Activated T-helper 2 cell treated with anti-CD3 and anti-CD28 coated beads, Interferon-gamma antibody, Interleukin-2, Interleukin-4, amounts not matched to agents 10 μg/mL and 5 μg/mL and 100 μg/mL, durations not matched to agents 14 hours and 24 hours and 36 hours (primary cell): ENCODE measurements at places on chromosomes 1 and 21. TPM values are rescaled to one million over a fixed set of nuclear protein-coding genes. Genes with fewer than 3 reads are reported as not detected.

DNA sequence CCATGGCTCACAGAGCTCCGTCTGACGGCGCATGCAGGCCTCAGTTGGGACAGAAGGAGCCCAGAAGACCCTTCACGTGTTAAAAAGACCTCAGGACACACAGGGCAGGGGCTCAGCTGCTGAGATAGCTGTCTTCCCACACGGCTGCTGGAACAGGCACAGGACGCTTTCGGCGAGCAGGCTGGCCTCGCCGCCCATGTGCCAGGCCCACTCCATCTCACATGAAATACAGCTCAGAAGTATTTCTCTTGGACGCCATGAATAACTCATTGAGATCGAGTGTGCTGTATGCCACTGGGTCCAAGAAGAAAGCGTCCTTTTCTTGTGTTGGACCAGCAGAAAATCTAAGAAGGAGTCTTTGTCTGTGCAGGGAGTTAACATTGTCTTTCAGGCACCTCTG, 69.6 kb downstream of the SIM2 start:
- H3K27me3 ChIP-seq = no peaks in the 10 kb centered on the region
- H3K4me1 ChIP-seq = no peaks in the 10 kb centered on the region
- DNase-seq = no peak
- no peaks in the 10 kb centered on the region for H3K36me3 ChIP-seq
- no peak overlapping the region for H3K4me3 ChIP-seq
- no peak overlapping the region for H3K27ac ChIP-seq

DNA sequence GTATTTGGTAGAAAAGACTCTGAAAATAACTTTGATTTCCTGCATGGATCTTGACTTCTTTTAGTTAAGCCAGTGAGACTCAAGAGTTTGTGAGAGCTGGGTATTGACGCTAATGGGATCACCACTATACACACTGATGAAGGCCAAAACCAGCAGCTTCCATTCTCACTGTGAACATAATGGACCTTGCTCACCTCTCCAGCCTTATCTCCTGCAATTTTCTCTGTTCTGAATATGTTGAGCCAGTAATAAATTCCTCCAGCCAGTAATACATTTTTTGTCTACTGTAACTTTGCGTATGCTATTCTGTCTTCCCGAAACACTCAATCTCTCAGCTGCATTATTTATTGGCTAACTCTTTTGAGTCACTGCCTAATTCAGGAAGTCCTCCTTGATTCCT, 111.6 kb upstream of the PPP2R5A start:
- no peak for DNase-seq
- H3K27me3 ChIP-seq = no peaks in the 10 kb centered on the region
- H3K36me3 ChIP-seq = peaks cover 3% of the 10 kb centered on the region

GRCh38 chr1:91778964-91779363, 107.0 kb downstream of the TGFBR3 start:
- no peaks in the 10 kb centered on the region for H3K27me3 ChIP-seq
- DNase-seq = no peak
- peaks cover 10% of the 10 kb centered on the region for H3K4me1 ChIP-seq
- H3K4me3 ChIP-seq = no peak overlapping the region

- no peak overlapping the region for H3K27ac ChIP-seq
- DNase-seq = no peak
- H3K4me1 ChIP-seq = no peaks in the 10 kb centered on the region
- H3K36me3 ChIP-seq = no peaks in the 10 kb centered on the region
Measured at GRCh38 chr1:230463326-230463725, 37.2 kb upstream of the PGBD5 start.

PLPPR5 gene
- total RNA-seq = not detected in 2 replicates

RAB3B gene
- total RNA-seq = 0.07 and 0.09 TPM in 2 replicates

FCRL5 gene
- not detected in 2 replicates for total RNA-seq

- H3K4me3 ChIP-seq = no peak overlapping the region
- no peak for DNase-seq
- no peaks in the 10 kb centered on the region for H3K27me3 ChIP-seq
- peaks cover 10% of the 10 kb centered on the region for H3K4me1 ChIP-seq
- H3K27ac ChIP-seq = no peak overlapping the region
Measured at GRCh38 chr1:173424782-173425407, 52.2 kb upstream of the PRDX6 start.

DNA sequence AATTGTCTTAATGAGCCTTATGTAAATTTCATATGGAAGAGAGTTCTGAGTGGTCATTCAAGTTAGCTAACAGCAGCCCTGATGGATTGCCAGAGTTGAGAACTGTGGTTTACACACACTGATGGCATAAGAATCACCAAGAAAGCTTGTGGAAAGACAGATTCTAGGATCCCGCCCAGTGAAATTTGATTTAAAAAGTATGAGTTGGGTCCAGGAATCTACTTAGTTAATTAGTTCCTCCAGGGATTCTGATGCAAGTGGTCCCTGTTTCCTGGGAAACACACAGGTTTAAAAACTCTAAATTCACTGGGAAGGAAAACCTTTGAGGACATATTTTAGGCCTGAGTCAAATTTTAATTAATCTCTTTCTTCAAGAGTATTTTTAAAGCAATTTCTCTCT, 144.3 kb downstream of the NTPCR start:
- H3K27ac ChIP-seq = no peak overlapping the region
- no peak for DNase-seq
- no peaks in the 10 kb centered on the region for H3K27me3 ChIP-seq
- H3K36me3 ChIP-seq = peaks cover 11% of the 10 kb centered on the region
- H3K4me3 ChIP-seq = no peak overlapping the region

GRCh38 chr1:61370177-61370912, 288.0 kb downstream of the NFIA start:
- no peak overlapping the region for H3K4me3 ChIP-seq
- no peak for DNase-seq
- no peak overlapping the region for H3K27ac ChIP-seq
- peaks cover 9% of the 10 kb centered on the region for H3K27me3 ChIP-seq
- no peaks in the 10 kb centered on the region for H3K36me3 ChIP-seq

DNA sequence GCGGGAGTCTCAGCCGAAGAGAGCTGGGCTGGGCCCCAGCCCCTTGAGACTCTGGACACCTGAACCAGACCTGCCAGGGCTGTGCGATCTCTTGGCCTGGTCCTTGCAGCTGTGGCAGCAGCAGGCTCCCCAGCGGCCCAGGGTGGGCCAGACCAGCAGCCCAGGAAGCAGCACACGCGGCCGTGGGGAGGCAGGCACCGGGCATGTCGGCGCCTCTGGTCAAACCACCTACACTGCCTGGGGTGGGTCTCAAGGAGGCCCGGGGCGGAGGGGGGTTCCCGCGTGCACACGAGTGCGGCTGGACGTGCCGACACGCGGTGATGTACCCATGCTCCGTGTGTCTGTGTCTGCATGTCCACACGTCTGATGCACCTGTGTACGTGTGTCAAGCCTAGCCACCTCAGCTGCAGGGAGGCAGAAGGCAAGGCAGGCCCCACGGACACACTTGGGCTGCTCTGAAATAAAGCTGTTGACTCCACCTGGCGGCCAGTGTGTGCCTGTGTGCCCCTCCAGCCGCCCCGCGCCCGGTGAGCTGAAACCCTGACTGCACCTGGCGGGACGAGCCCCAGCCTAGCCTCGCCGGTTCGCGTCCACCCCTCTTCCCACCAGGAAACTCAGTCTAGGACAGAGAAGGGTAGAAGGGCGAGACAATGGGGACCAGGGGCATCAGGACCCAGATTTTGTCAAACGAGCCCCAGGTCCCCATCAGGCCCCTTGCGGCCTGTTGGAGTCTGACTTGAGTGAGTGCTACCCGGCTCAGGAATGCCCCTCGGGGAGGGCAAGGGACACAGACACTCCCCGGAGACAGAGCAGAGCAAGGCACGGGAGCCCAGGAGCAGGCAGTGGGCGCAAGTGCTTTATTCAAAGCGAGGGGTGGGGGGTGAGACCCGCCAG, 11.6 kb downstream of the SCNN1D start:
- no peaks in the 10 kb centered on the region for H3K36me3 ChIP-seq
- no peak overlapping the region for H3K27ac ChIP-seq
- H3K4me3 ChIP-seq = no peak overlapping the region
- no peaks in the 10 kb centered on the region for H3K27me3 ChIP-seq
- peak; percentile 51 for DNase-seq

GRCh38 chr1:208551633-208552320, 307.6 kb upstream of the PLXNA2 start:
- peaks cover 2% of the 10 kb centered on the region for H3K27me3 ChIP-seq
- no peaks in the 10 kb centered on the region for H3K36me3 ChIP-seq
- H3K4me3 ChIP-seq = no peak overlapping the region
- no peaks in the 10 kb centered on the region for H3K4me1 ChIP-seq
- no peak overlapping the region for H3K27ac ChIP-seq

LIN28A gene
- total RNA-seq = not detected in 2 replicates

DNA sequence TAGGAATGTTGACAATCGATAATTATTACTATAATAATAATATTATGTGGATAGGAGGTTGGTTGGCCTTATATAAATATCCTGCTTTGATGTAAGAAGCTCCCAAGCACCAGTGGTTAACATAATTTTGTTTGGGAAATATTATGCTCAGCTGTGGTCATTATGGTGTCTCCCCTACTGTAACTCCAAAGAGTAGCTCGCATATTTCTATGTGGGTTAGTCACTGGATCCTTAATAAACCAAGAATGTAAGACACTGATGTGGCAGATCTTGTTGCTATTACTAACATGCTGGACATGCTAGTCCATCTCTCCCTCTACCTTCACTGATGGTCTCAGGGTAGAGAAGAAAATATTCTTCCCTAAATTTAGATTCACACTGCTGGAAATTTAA, 79.2 kb upstream of the RALGPS2 start:
- H3K4me3 ChIP-seq = no peak overlapping the region
- DNase-seq = no peak
- peaks cover 2% of the 10 kb centered on the region for H3K27me3 ChIP-seq

GNG12 gene
- total RNA-seq = 0.16 and 0.25 TPM in 2 replicates

AK5 gene
- not detected in 2 replicates for total RNA-seq

DNA sequence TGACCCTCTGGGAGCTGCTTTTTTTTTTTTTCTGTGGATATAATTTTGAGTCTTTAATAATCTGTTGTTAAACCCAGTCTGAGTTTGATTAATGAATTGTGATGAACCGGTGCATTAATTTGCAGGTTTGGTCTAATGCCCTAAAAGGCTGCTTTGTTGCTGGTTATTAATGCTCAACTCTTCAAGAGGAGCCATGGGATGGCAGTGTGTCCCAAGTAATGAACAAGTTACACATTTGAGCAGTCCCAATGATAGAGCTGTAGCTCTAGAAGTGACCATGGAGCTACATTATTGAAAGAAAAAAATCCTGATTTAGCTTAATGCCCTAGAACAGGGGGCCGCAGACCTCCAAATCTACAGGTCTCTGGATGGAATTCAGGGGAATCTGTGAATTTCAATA, 53.1 kb downstream of the RWDD3 start:
- peaks cover 3% of the 10 kb centered on the region for H3K27me3 ChIP-seq
- H3K4me1 ChIP-seq = no peaks in the 10 kb centered on the region
- no peaks in the 10 kb centered on the region for H3K36me3 ChIP-seq
- no peak for DNase-seq
- H3K4me3 ChIP-seq = no peak overlapping the region
- no peak overlapping the region for H3K27ac ChIP-seq

- H3K27me3 ChIP-seq = no peaks in the 10 kb centered on the region
- peaks cover 40% of the 10 kb centered on the region for H3K4me1 ChIP-seq
- no peak overlapping the region for H3K4me3 ChIP-seq
- peaks cover 83% of the 10 kb centered on the region for H3K36me3 ChIP-seq
- DNase-seq = no peak
- H3K27ac ChIP-seq = peak overlapping the region; percentile 80
Measured at GRCh38 chr1:12081648-12082396, 18.7 kb downstream of the TNFRSF8 start.

- H3K27me3 ChIP-seq = no peaks in the 10 kb centered on the region
- no peak overlapping the region for H3K4me3 ChIP-seq
- H3K27ac ChIP-seq = no peak overlapping the region
- no peak for DNase-seq
- no peaks in the 10 kb centered on the region for H3K36me3 ChIP-seq
Measured at GRCh38 chr1:246012341-246012740, 494.7 kb downstream of the SMYD3 start.

DNA sequence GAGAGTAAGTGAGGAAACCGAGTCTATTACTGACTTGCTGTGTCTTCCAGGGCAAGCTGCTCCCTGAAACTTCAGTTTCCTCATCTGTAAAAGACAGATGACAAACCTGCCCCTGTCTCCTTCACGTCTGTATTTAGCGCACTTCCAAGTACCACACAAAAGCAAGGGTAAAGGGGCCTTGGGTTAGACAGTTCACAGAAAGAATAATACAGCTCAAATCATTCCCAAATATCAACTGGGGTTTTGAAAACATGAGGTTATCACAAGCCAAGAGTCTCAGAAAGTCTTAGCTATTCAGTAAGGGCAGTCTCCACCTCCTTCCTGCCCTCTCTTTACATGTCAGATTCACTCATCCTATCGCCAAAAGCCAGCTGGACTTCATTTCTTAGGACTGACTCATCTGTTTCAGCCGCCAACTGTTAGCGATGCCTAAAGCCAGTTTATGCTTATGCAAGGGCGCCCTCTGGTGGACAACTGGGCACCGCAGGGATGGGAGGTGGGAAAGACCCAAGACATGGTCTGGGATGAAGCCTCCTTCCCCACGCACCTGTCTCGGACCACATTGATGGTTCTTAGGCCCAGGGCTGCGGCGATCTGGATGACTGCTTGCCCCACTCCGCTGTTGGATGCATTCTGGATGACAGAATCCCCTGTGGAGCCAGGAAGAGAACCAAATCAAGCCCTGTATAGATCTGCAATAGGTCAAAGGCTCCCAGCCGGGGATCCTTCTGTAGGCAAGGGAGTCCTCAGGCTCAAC, 21.1 kb upstream of the SRSF4 start:
- no peak overlapping the region for H3K4me3 ChIP-seq
- H3K27me3 ChIP-seq = no peaks in the 10 kb centered on the region

SMIM1 gene
- 1.4 and 2.3 TPM in 2 replicates for total RNA-seq

DNA sequence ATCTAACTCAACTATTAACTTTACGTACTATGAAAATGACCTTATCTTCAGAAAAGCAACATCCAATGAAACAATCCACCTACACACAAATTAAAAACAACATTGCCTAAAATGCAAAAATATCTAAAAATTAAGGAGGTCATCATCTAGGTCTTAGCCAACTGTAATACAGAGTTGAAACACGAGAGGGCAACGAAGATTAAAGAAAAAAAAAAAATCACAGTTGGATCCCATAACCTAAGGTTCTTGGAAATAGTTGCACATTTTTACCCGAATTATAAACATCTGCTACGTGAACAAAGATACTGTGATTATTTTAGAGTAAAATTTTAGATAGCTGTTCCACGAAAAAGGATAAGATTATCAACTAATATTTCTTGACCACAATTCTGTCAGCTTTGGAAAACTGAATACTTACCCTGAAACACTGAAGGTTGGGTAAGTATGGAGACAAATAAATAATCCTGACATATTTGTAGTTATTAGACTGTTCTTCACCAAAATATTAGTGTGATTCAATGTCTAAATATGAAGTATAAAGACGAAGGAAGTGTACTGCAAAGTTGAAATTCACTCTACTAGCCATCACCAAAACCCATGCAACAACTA, 88.0 kb upstream of the AK4 start:
- peaks cover 17% of the 10 kb centered on the region for H3K36me3 ChIP-seq
- no peaks in the 10 kb centered on the region for H3K27me3 ChIP-seq
- H3K27ac ChIP-seq = no peak overlapping the region
- no peak overlapping the region for H3K4me3 ChIP-seq
- no peak for DNase-seq
- H3K4me1 ChIP-seq = peaks cover 6% of the 10 kb centered on the region

RBM34 gene
- 122 and 125 TPM in 2 replicates for total RNA-seq

MARK1 gene
- total RNA-seq = not detected in 2 replicates

- DNase-seq = no peak
- H3K27me3 ChIP-seq = peaks cover 4% of the 10 kb centered on the region
- H3K36me3 ChIP-seq = peaks cover 12% of the 10 kb centered on the region
- no peak overlapping the region for H3K27ac ChIP-seq
- H3K4me1 ChIP-seq = peaks cover 13% of the 10 kb centered on the region
- no peak overlapping the region for H3K4me3 ChIP-seq
Measured at GRCh38 chr1:91498035-91498434, 2.6 kb upstream of the CDC7 start.
